ENCODE measurements at places on chromosomes 16 and 17.

DNA sequence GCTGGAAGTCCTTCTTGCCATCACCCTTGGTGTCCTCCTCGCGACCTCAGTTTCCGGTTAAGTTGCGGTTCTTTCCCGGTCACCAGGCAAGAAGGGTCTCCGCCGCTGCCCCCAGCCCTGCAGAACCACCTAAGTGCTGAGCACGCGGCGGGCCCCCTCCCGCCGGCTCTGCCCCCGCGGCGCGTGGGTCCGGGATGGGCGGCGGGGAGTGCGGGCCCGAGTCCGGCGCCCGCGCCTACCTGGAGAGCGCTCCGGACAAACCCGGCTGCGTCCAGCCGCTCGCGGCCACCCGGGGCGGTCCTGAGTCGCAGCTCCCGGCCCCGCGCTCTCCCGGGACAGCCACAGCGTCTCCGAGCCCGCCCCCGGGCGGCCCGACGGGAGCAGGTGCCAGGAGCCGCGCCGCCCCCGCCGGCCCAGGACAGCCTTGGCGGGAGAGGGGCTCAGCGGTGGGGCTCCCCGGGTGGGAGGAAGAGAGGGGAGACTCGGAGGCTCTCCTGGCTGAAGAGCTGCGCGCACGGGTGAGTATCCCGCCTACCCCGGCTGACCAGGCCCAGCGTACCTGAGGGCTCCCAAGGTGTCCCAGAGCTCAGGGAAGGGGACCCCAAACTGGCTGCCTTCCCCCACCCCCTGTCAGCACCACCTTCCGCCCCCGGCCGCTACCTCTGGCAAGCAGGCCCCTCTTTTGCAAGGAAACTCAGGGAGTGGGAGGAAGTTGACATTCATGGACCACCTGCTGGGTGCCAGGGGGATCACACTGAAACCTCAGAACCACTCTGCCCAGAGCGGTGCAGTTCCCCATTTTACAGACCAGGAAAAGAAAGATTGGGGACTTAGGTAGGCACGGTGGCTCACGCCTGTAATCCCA lies 22.2 kb upstream of the C17orf113 start:
- no peaks in the 10 kb centered on the region for H3K36me3 ChIP-seq
- H3K27me3 ChIP-seq: peaks cover 4% of the 10 kb centered on the region
- H3K27ac ChIP-seq: no peak overlapping the region
- no peak for DNase-seq
- peak overlapping the region; percentile 76 for H3K4me3 ChIP-seq

DNA sequence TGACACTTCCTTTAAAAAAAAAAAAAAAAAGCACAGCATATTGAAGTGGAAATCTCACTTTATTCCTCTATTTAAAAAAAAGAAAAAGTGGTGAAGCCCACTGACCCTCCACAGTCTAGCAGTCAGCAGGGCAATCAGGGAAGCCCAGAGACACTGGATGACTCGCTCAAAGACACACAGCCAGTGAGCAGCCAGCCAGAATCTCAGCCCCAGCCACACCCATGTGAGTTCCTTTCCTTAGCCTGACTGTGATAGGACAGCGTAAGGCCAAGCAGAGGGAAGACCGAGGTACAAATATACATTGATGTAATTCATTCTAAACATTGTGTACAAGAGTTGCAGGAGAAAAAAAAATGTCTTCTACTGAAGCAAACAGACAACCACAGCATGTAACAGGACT lies 22.5 kb downstream of the XPO6 start:
- no peak for DNase-seq
- H3K27ac ChIP-seq: peak overlapping the region; percentile 98
- H3K27me3 ChIP-seq: no peaks in the 10 kb centered on the region
- peak overlapping the region; percentile 71 for H3K4me3 ChIP-seq

DNA sequence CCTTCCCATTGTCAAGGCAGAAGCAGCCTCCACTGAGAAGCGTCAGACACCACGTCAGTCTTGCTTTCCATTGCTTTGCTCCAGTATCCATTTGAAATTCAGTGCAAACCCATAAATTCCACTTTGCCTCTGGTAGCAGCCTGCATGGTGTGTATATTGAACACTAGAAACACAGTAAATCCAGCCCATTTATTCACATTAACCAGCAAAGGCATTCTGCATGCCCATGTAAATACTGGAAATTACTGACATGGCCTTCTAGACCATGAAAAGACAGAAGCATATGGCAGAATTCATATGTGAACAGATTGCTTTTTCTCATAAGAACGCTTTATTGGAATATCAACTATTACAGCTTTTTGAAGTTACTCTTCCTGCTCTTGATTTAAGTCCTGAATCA lies 595.0 kb downstream of the WWOX start:
- no peak overlapping the region for H3K4me3 ChIP-seq
- no peak overlapping the region for H3K27ac ChIP-seq
- peaks cover 2% of the 10 kb centered on the region for H3K4me1 ChIP-seq
- peaks cover 2% of the 10 kb centered on the region for H3K36me3 ChIP-seq
- no peak for DNase-seq

- peak overlapping the region; percentile 52 for H3K4me3 ChIP-seq
- H3K36me3 ChIP-seq: peaks cover 10% of the 10 kb centered on the region
- no peak overlapping the region for H3K27ac ChIP-seq
- H3K4me1 ChIP-seq: peaks cover 25% of the 10 kb centered on the region
- H3K27me3 ChIP-seq: no peaks in the 10 kb centered on the region
Observed at GRCh38 chr17:42120161-42120769, 902 bp downstream of the KAT2A start.

DNA sequence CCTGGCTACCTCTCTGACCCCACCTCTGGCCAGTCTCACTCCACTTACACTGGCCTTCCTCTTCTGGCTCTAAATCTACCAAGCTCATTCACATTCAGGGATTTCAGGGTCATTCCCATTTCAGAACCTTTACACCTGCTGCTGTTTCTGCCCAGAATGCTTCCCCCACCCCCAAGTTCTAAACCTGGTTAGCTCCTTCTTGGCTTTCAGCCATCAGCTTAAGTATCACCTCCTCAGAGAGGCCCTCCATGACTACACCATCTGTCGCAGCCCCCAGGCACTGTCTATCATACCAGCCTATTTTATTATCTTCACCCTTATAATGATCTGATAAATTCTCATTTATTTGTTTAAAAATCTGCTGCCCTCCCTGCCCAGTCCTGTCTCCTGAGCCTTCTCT lies 23.3 kb upstream of the NGFR start:
- no peak for DNase-seq
- H3K36me3 ChIP-seq: peaks cover 2% of the 10 kb centered on the region
- H3K4me3 ChIP-seq: no peak overlapping the region
- H3K27ac ChIP-seq: no peak overlapping the region
- H3K27me3 ChIP-seq: peaks cover 29% of the 10 kb centered on the region
- H3K4me1 ChIP-seq: no peaks in the 10 kb centered on the region

GRCh38 chr16:88008840-88009239 lies 57.6 kb downstream of the BANP start:
- H3K27ac ChIP-seq: no peak overlapping the region
- H3K27me3 ChIP-seq: no peaks in the 10 kb centered on the region
- H3K4me3 ChIP-seq: no peak overlapping the region
- H3K4me1 ChIP-seq: peaks cover 16% of the 10 kb centered on the region

- DNase-seq: peak; percentile 84
- peaks cover 2% of the 10 kb centered on the region for H3K4me1 ChIP-seq
- H3K27ac ChIP-seq: no peak overlapping the region
- peaks cover 16% of the 10 kb centered on the region for H3K36me3 ChIP-seq
Observed at GRCh38 chr17:42517516-42517915, 18.5 kb upstream of the NAGLU start.

DNA sequence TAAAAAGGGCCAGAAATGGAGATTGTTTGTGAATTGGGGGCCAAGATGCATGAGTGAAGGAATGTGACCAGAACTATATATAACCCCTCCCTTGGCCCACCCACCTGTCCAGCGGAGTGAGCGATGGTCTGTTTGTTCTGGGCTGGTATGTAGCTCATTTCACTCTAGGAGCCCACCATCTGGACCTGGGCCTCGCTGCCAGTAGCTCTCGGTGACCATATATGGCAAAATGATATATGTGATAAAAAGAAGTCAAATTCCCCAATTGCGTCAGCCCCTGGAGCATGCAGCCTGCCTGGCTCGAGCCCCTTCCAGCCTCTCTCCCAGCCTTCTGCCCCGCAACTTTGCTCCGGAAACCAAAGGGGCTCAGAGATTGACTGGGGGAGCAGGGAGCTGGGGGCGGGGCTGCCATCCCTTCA lies 47.3 kb downstream of the CCDC42 start:
- no peak overlapping the region for H3K27ac ChIP-seq
- H3K36me3 ChIP-seq: peaks cover 3% of the 10 kb centered on the region
- no peak overlapping the region for H3K4me3 ChIP-seq
- H3K4me1 ChIP-seq: peaks cover 3% of the 10 kb centered on the region

GRCh38 chr17:40168262-40168832 lies 8.9 kb upstream of the RAPGEFL1 start:
- peaks cover 35% of the 10 kb centered on the region for H3K36me3 ChIP-seq
- peaks cover 4% of the 10 kb centered on the region for H3K4me1 ChIP-seq
- H3K4me3 ChIP-seq: no peak overlapping the region
- H3K27me3 ChIP-seq: no peaks in the 10 kb centered on the region
- peak overlapping the region; percentile 86 for H3K27ac ChIP-seq

- H3K27me3 ChIP-seq: peaks cover 29% of the 10 kb centered on the region
- H3K4me3 ChIP-seq: peak overlapping the region; percentile 82
- no peak overlapping the region for H3K27ac ChIP-seq
- H3K36me3 ChIP-seq: no peaks in the 10 kb centered on the region
- H3K4me1 ChIP-seq: peaks cover 14% of the 10 kb centered on the region
- peak; percentile 38 for DNase-seq
Observed at GRCh38 chr17:48543107-48543853, 1.6 kb downstream of the HOXB2 start.

DNA sequence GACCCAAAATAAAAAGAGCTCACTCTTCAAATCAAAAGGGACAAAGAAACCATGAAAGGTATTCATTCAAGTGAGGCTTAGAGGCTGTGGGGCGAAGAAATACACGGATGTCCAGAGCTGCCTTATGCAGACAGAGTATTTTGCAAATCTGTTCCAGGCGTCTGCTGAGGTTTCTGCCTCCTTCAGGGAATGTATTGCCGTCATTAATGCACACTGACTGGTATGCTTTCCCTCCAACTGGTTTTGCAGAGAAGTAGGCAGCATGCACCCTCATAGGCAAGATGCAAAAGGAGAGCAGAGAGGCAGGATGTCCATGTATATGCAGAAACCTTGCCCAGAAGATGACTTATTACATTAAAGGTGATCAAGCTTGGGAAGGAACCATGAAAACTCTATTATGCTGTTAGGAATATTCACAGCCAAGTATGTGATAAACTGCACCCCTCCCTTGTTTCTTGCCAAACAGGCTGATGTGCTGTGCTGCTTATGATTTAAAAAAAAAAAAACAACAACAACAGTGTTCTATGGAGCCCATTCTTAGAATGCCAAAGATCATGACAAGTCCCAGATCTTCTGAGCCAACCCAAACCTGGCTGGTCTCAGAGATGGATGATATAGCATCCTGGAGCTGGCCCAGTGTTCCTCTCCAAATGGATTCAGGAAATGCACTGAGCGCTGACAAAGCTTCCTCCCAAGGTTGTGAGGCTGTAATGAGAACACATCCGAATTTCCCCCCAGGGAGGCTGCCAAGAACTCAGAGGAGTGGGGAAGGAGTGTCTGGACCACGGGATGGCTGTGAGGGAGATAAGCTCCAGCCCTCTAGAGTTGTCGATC lies 77.6 kb upstream of the HLF start:
- no peak overlapping the region for H3K27ac ChIP-seq
- peaks cover 12% of the 10 kb centered on the region for H3K27me3 ChIP-seq
- no peaks in the 10 kb centered on the region for H3K4me1 ChIP-seq
- H3K4me3 ChIP-seq: no peak overlapping the region
- DNase-seq: no peak
- peaks cover 4% of the 10 kb centered on the region for H3K36me3 ChIP-seq

DNA sequence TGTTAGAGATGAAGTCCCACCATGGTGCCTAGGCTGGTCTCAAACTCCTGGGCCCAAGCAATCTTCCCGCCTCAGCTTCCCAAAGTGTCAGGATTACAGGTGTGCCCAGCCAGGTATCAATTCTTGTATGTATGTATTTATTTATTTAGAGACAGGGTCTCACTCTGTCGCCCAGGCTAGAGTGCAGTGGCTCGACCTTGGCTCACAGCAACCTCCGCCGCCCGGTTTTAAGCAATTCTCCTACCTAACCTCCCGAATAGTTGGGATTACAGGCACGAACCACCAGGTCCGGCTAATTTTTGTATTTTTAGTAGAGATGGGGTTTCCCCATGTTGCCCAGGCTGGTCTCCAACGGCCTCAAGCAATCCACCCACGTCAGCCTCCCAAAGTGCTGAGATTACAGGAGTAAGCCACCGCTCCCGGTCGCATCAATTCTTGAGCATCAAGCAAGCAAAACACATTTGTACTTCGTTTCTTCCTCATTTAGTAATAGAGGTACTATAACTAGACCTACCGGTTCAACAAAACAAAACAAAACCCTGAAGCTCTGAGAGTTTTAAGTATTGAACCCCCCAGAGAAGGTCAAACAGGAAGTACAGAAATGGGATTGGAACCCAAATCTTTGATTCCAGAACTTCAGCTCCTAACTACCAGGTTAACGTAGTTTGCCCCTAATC lies 1.0 kb upstream of the ZNF500 start:
- peak overlapping the region; percentile 94 for H3K4me3 ChIP-seq
- H3K36me3 ChIP-seq: no peaks in the 10 kb centered on the region

- H3K36me3 ChIP-seq: no peaks in the 10 kb centered on the region
- H3K27me3 ChIP-seq: peaks cover 11% of the 10 kb centered on the region
- no peak for DNase-seq
- H3K4me1 ChIP-seq: peaks cover 5% of the 10 kb centered on the region
Observed at GRCh38 chr17:35981908-35982330, 622 bp upstream of the CCL16 start.

DNA sequence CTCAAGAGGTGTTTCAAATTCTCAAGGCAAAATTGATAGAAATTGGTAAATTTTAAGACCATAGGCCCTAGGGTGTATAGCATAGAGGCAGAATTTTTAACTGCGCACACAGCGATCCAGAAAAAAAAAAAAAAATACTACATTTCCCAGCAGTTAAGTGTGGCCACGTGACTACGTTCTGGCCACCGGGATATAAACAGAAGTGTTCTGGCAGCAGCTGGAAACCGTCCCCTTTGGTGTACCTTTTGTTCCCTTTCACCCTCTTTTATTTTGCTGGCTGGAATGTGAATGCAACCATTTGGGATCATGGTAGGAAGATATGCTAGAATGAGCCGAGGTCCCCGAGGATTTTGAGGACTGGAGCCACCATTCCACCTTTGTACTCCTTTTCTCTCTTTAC lies 52.7 kb upstream of the AKAP1 start:
- H3K27me3 ChIP-seq: peaks cover 9% of the 10 kb centered on the region
- no peak overlapping the region for H3K27ac ChIP-seq
- no peaks in the 10 kb centered on the region for H3K4me1 ChIP-seq
- peaks cover 2% of the 10 kb centered on the region for H3K36me3 ChIP-seq
- DNase-seq: no peak
- no peak overlapping the region for H3K4me3 ChIP-seq

- H3K27ac ChIP-seq: peak overlapping the region; percentile 24
- H3K27me3 ChIP-seq: no peaks in the 10 kb centered on the region
- H3K4me1 ChIP-seq: peaks cover 18% of the 10 kb centered on the region
Observed at GRCh38 chr16:17171250-17172143, 299.3 kb downstream of the XYLT1 start.

All from memory B cell (primary cell).